ENCODE measurements at places on chromosomes 6 and 20.

- H3K36me3 ChIP-seq: no peaks in the 10 kb centered on the region
- H3K4me3 ChIP-seq: no peak overlapping the region
- no peaks in the 10 kb centered on the region for H3K27me3 ChIP-seq
- no peak overlapping the region for H3K27ac ChIP-seq
- no peaks in the 10 kb centered on the region for H3K4me1 ChIP-seq
These were observed 43.3 kb upstream of the IRF4 start for GRCh38 chr6:347951-348859.

GRCh38 chr20:54355631-54356280 is 119.6 kb upstream of the DOK5 start:
- H3K36me3 ChIP-seq: no peaks in the 10 kb centered on the region
- H3K27ac ChIP-seq: no peak overlapping the region
- no peaks in the 10 kb centered on the region for H3K27me3 ChIP-seq
- DNase-seq: peak; percentile 19

DNA sequence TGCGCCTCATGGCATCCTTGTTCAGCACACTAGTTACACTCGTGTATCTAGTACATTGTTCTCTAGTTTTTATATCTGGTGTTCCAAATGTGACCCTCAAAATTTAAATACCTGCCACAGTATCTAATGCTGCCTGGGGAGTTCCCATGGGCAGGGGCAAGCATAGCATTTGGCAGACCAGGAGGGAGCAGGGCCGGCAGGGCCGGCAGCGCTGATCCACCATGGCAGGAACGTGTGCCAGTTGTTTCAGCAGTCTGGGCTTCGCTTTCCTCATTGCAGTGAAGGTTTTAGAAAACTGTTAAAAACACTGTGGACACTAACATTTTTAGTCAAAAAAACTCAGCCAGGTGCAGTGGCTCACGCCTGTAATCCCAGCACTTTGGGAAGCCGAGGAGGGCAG is 19.2 kb downstream of the NANP start:
- no peaks in the 10 kb centered on the region for H3K4me1 ChIP-seq
- no peak overlapping the region for H3K4me3 ChIP-seq
- no peaks in the 10 kb centered on the region for H3K27me3 ChIP-seq

DNA sequence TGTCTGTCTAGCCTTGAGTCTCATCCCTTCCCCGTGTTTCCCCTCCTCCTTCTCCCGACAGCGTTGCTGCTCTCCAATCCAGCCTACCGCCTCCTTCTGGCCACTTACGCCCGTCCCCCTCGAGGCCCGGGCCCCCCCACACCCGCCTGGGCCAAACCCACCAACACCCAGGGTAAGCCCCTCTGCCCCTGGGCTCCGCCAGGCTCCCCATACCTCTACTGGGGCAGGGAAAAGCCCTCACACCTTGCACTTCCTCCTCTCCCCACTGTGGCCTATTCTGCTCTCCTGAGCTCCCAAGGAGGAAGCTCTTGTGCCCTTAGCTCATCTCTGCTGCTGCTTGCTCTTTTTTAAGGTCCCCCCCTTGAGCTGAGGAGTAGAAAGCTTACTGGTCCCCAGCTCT is 11.0 kb downstream of the DDR1 start:
- H3K27me3 ChIP-seq: no peaks in the 10 kb centered on the region
- peaks cover 31% of the 10 kb centered on the region for H3K36me3 ChIP-seq
- no peaks in the 10 kb centered on the region for H3K4me1 ChIP-seq
- no peak overlapping the region for H3K4me3 ChIP-seq

DNA sequence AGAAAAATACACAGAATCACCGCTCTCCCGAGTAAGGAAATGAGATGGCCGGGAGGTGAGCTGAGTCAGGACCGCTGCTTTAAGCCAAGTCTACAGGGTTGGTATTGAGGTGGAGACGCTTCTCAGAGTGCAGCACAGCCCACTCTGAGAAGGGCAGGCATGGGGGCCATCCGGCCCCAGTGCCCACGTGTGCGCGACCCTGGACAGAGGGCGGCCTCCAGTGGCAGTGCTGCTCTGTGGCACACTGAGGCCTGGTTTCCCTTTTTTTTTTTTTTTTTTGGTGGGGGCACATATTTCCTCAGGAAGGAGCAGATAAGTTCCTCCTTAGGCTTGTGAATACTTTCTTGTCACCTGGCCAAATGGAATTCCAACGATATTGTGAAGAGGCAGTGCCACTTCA is 88.8 kb downstream of the FOXC1 start:
- no peak overlapping the region for H3K4me3 ChIP-seq
- peaks cover 2% of the 10 kb centered on the region for H3K4me1 ChIP-seq
- no peak for DNase-seq
- no peaks in the 10 kb centered on the region for H3K36me3 ChIP-seq
- no peaks in the 10 kb centered on the region for H3K27me3 ChIP-seq

GRCh38 chr6:128241216-128241615 is 279.2 kb downstream of the PTPRK start:
- H3K36me3 ChIP-seq: peaks cover 4% of the 10 kb centered on the region
- H3K27ac ChIP-seq: peak overlapping the region; percentile 48
- no peaks in the 10 kb centered on the region for H3K27me3 ChIP-seq

DNA sequence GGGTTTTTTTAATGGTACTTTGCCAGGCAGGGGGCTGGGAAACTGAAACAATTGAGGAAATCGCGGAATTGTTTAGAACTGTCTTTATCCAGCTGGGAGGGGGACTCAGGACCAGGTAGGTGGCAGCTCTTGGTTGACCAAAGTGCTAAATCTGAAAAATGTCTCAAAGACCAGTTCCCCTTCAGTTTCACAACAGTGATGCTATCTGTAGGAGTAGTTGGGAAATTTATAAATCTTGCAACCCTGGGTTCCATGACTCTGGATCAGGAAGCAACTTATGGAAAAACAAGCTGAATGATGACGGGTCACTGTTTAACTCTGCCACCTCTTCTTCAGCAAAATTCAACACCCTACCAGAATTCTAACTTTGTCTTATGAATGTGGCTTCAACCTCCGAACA is 99.7 kb downstream of the FAM50B start:
- no peak overlapping the region for H3K27ac ChIP-seq
- no peak for DNase-seq
- no peaks in the 10 kb centered on the region for H3K4me1 ChIP-seq
- H3K27me3 ChIP-seq: no peaks in the 10 kb centered on the region
- H3K4me3 ChIP-seq: no peak overlapping the region

DNA sequence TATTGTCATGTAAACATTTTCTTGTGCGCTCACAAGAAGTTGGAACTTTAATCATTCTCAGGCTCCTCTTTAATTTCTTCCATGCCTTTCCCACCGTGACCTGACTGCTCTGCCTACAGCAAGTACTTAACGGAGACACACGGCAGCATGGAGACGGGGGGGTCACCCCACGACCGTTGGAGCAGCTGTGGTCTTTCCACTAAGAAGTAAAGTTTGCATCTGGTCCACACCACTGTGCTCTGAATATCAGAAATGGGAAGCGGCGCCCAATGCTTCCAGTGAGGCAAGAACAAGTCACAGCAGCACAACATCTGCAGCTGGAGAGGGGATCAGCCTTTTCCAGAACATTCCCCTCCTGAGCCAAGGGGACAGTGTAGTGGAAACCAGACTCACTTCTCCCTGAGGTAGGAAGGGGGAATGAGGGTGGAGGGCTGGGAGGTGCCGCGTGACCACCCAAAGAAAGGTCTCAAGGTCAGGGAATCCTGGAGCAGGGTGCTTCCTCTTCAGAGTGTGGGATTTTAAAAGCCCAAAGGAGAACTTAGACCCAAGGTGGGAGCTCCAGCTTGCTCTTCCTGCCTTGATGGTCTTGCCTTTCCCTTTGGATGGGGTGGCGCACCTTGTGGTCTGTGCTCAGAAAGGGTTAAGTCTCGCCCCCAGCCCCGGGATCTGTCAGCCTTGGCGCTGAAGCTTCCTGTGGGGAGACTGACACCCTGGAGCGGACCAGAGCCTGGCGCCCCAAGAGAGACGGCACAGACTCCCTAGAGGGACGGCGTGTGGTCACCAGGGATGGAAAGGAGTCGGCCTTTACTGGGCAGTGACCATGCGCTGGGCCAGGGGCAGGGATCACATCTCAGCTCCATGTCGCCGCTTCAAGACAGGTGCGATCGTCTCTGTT is 25.6 kb upstream of the SMOC2 start:
- H3K36me3 ChIP-seq: no peaks in the 10 kb centered on the region
- H3K27ac ChIP-seq: no peak overlapping the region
- no peak for DNase-seq
- no peak overlapping the region for H3K4me3 ChIP-seq
- no peaks in the 10 kb centered on the region for H3K4me1 ChIP-seq
- no peaks in the 10 kb centered on the region for H3K27me3 ChIP-seq

DNA sequence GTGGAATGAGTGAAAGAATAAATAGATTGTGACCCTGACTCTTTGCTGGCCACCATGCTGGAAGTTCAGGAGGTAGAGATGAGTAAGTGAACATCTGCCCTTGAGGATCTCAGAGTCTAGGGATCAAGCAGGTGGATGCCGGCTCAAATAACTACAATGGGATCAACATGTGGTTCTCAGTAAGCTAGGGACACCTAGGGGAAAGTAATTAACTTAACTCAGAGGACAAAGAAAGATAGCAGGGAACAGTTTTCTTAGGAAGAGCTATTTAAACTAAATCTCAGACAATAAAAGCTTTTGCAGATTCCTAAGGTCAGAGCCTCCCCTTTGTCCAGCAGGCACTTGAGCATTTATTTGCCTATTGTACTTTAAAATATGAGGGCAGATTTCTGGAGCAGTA is 29.1 kb downstream of the SLC13A3 start:
- H3K36me3 ChIP-seq: no peaks in the 10 kb centered on the region
- no peak overlapping the region for H3K4me3 ChIP-seq
- no peaks in the 10 kb centered on the region for H3K4me1 ChIP-seq

DNA sequence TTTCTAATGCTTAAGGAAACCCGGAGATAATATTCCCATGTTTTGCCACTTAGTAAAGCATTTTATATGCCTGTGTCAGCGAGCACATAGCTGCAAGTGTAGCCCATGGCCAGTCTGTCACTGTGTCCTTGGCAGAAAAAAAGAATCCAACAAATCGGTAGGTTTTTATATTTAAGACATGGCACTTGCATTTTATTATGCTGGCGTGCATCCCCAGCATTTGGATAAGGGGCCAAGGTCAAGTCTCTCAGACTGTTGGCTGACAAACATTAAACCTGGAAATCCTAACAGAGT is 1.2 kb upstream of the ZNF184 start:
- H3K36me3 ChIP-seq: no peaks in the 10 kb centered on the region
- H3K27me3 ChIP-seq: no peaks in the 10 kb centered on the region
- DNase-seq: no peak
- peak overlapping the region; percentile 72 for H3K4me3 ChIP-seq
- peaks cover 12% of the 10 kb centered on the region for H3K4me1 ChIP-seq

- no peaks in the 10 kb centered on the region for H3K36me3 ChIP-seq
- H3K27ac ChIP-seq: no peak overlapping the region
- H3K4me3 ChIP-seq: no peak overlapping the region
- DNase-seq: peak; percentile 39
- no peaks in the 10 kb centered on the region for H3K27me3 ChIP-seq
- peaks cover 24% of the 10 kb centered on the region for H3K4me1 ChIP-seq
These were observed 6.0 kb upstream of the SMIM28 start for GRCh38 chr6:138371720-138372119.

- H3K27ac ChIP-seq: no peak overlapping the region
- H3K36me3 ChIP-seq: no peaks in the 10 kb centered on the region
- no peak overlapping the region for H3K4me3 ChIP-seq
- H3K27me3 ChIP-seq: no peaks in the 10 kb centered on the region
- no peak for DNase-seq
- no peaks in the 10 kb centered on the region for H3K4me1 ChIP-seq
These were observed 61.5 kb upstream of the MAP7 start for GRCh38 chr6:136611746-136612145.

- no peaks in the 10 kb centered on the region for H3K4me1 ChIP-seq
- H3K4me3 ChIP-seq: no peak overlapping the region
- H3K36me3 ChIP-seq: no peaks in the 10 kb centered on the region
- no peak for DNase-seq
- H3K27me3 ChIP-seq: peaks cover 4% of the 10 kb centered on the region
These were observed 69.9 kb upstream of the PDE10A start for GRCh38 chr6:165732696-165733488.

Data from cardiac muscle cell (in vitro differentiated cells and primary cell).